Fibroblast of the aortic adventitia (primary cell): ENCODE measurements at places on chromosomes 7 and 10.
A peak's percentile ranks its signal among the peaks of the same experiment; 100 is the strongest.

- no peak for DNase-seq
These were observed 498.4 kb upstream of the LRRN3 start for GRCh38 chr7:110592557-110592956.

- no peak for DNase-seq
These were observed 72.9 kb downstream of the MKI67 start for GRCh38 chr10:128053356-128053755.

DNA sequence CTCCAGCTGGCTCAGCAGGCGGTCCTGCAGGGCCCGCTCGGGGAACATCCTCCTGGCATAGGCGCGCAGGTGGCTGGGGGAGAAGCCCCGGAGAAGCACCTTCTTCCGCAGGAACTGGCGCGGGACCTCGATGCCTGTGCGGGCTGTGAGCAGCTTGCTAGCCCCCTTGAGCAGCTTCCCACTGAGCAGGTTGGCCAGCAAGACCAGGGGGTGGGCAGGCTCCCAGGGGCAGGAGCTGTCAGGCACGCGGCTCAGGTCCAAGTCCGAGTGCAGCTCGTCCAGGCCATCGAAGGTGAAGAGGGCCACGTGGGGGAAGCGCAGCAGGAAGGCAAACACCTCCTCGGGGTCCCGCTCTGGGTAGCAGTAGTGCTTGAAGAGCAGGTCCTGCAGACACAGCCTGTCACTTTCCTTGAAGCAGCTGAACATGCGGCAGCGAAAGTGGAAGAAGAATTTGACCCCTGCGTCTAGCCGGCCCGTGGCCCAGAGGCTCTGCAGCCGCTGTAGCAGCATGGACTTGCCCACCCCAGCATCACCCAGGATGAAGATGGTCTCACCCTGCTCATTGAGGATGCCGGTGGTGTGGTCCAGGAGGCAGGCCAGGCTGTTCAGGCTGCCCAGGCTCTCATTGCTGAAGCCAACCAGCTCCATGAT lies 26.2 kb downstream of the NOD1 start:
- no peak for DNase-seq

DNA sequence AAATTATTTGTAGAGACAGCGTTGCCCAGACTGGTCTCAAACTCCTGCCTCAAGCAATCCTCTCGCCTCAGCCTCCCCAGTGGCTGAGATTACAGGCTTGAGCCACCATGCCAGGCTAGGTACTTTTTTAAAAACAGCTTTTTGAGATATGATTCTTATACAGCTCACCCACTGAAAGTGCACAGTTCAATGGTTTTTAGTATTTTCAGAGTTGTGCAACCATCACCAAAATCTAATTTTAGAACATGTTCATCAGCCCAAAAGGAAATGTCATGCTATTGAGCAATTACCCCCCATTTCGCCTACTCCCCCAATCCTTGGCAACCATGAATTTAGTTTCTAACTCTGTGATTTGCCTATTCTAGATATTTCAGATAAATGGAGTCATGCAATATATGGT lies 73.7 kb downstream of the EVX1 start:
- DNase-seq, result peak; percentile 48

DNA sequence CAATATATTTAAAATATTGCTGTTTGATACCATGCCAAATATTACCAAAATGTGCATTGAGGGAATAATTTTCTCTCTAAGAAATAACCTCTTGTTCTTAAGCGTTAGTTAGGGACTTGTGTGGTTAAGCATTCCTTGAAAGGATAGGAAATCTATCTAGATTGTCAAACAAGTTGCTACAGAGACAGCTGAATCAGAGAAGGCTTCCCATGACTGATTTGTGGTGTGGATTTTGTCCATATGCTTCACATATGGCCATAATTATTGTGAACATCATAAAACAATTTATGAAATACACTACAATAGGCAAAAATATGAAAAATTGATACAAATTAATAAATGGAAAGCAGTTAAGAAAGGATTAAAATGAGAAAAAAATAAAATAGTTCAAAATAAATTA lies 96.3 kb downstream of the GNAT3 start:
- no peak for DNase-seq

DNA sequence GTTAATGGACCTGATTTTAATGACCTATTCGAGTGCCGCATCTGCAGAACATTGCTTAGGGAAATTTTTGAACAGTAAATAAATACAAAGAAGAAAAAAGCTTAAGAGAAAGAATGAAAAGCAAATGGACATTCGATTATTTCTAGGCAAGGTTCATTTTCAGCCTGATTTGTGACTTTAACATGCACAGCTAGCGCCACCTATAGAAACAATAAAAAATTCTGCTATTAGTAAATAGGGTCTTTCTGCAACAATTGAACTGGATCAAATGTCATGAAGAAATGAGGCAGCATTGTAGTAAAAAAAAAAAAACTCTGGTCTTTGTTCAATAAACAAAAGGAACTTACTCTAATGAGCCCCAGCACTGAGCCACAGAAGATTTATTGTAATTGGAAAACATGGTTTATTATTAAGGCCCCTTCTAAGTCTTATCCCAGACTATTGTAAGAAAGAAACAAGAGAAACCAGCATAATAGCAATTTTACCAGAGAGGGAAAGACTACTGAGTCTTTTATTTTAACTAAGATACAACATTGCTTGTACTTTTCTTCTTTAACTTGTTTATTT lies 41.4 kb upstream of the GHITM start:
- peak; percentile 30 for DNase-seq

GRCh38 chr10:118482393-118483331 lies 112.8 kb downstream of the PRLHR start:
- peak; percentile 42 for DNase-seq

DNA sequence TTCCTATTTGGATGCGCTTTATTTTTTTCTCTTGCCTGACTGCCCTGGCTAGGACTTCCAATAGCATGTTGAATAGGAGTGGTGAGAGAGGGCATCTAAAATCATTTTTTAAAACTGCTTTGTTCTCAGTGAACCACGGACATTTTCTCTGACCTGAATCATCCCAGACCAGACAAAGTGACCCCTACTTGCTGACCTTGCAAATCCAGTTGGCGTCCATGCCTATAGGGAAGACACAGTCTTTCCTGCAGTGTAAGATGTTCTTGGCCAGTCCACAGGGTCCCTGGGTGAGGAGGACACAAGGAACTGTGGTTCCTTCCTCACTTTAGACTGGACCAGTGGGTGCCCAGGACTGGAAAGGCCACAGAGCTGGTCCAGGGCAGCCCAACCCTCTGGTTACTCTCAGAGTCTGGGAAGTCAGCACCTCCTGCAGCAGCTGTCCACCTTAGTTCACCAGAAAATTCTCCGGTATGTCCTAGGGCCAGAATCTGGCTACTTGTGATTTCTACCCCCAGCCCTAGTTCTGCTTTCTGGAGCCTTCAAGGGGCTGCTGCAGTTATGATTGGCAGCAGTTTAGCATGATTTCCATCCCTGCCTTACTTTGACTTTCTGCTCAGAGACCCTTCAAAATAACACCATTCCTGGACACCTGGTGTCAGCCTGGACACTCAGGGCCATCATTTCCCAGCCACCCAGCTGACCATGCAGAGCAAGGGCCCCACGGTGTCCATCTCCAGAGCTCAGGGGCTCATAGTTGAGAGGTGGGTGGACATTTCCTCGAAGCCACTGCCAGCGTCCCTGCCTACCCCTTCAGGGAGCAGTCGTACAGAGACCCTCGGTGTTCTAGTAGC lies 19.3 kb downstream of the VIPR2 start:
- no peak for DNase-seq

DNA sequence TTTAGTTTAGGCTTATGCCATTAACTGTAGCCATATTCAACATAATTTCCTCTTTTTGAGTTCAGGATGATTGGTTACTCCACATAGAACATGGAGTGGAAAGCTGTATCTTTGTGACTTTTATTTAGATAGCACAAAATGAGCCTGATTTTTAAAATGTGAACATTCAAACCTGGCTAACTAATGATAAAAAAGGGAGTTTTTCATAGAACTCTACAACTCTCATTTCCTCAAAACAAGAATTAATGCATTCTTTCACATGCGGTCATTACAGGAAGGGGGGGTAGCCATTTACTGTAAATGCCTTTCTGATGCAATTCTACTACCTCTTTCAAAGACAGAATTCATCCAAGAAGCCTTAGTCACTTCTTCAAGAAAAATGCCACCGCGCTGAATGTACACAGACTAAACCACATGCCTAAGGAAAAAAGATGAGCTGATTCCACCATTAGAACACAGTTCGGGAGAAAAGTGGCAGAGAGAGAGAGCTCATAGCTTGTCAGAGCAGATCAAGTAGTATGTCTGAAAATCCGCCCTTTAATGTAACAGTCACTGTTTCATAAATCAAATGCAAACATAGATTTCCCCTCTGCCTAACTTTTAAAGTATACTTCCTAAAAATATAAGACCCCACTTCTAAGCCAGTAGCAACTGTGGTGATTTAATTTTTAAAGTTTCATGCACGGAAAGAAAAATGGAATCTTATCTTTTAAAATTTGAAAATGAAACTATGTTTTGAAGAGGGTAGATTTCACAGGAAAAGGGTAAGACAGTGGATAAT lies 226.4 kb upstream of the KLF14 start:
- DNase-seq, result peak; percentile 99

DNA sequence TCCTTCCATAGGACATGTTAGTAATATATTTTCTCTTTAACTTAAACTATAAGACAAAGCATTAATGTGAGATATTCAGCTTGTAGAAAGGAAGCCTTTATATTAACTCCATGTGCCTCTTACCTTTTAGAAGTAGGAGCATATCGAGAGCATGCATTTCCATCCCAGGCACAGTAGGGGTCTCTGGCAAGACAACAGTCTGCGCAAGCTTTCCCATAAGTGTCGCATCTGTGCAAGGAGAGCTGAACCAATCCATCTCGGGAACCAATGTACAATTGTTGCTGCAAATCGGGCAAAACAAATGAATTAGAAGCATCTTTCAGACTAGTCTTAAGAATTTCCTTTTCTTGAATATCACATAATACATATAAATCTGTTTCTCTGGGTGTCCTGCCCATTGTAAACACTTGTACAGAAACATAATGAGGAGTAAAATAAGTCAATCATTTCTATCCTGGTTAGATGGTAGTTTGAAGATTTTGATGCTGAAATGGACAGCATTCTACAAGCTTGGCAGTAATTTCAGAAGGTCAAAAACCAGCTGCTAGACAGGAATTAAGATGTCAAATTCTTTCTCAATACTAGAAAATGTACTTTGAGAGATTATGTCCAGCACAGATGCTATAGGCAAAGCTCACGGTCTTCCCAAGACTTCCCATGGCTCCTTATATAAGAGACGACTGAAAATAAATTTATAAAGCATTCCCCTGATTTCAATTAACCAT lies 171.8 kb downstream of the SEMA3D start:
- no peak for DNase-seq

GRCh38 chr7:73741600-73741999 lies 3.0 kb upstream of the ABHD11 start:
- DNase-seq, result no peak

DNA sequence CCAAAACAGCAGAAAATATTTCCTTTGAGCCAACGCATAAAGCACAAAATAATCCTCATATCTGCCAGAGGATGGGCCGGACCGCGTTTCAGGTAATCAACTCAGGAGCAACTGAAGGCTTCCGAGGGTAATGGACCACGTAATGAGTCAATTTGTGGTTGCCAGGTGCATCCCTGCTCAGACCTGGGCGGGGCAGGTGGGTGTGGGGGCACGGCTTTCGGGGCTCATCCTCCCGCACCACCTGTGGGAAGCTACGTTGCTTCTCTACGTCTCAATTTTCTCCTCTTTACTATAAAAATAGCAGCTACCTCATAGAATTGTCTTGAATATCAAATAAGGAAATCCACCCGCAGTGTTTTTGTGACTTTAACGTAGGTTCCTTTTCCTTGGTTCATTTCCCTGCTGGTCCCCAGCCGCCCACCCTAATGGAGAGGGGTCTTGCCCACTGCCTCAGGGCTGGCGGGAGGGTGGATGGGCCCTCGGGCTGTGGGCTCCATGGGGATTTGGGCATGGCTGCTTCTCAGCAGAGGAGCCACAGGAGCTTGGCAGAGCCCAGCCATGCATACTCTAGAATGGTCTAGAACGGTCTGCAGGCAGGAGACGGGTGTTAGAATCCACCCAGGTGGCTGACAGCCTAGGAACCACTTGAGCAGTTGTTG lies 324.7 kb downstream of the ADARB2 start:
- no peak for DNase-seq

- DNase-seq, result no peak
These were observed 30.7 kb downstream of the DGKB start for GRCh38 chr7:14871880-14872279.

DNA sequence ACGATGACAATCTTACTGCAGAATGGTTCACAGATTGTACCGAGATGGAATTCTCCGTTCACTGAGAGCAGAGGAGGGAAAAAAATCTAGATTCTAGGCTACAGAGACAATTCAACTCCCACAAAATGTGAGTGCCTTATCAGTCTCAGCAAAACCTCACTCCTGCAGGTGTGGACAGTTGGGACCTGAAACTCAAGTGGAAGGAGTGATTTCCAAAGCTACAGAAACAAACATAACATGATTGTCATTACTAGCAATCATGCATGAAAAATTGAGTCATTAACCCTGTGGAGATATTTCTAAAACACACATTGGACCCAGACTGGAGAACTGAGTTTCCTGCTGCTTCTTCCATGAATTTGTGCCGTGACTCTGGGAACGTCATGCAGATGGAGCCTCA lies 70.3 kb downstream of the CALML3 start:
- no peak for DNase-seq

DNA sequence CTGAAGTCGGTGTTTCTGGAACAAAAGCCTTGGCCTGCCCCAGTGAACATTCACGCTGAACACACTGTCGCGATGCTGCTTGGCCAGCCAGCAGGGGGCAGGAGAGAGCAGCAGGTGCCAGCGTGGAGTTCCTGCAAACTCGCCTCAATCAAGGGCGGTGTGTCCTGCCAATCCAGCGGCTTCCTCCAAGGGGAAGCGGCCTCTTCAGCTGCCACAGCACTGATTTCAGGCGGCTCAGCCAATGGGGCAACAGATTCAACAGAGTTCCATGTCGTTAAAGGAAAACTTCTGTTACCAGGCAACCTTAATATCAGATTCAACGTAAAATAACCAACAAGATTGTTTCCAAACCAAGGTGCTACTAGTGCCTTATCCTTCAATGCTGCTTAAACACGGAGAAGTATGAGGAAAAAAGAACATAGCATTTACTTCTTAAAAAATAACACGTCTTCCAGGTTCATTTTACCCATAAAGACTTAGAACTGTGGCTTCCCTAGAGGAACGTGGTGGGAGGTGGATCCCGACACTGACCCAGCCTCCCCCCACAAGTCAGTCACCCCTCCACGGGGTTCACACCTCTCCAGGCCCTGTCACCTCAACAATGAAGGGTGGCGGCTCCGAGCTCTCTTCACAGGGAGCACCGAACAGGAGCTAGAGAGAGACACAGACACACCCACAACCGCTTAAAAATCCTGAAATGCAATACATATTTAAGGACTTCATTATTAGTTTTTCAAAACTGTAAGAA lies 178.2 kb downstream of the DIP2C start:
- DNase-seq, result peak; percentile 94
